Activated naive CD8-positive, alpha-beta T cell treated with anti-CD3 and anti-CD28 coated beads for 36 hours (primary cell): ENCODE measurements at places on chromosomes 3 and 15. TPM values are rescaled to one million over a fixed set of nuclear protein-coding genes. Genes with fewer than 3 reads are reported as not detected.

DNA sequence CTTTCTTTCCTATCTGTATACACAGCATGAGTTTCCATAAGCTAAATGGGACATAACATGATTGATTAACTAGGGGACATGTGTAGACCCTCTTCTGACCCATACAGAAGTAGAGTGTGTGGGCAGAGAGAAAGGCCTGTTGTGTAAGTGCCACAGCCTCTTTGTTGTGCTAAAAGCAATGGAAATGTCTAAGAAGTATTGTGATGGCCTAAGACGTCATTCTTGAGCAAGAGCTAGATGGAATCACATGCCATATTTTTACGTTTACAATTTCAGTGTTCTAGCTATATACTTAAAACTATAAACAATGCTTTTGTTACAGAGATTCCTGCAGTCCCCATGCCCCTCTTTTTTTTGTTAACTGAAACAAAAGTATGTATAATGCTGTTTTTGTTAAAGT lies 61.9 kb downstream of the CD47 start:
- no peak overlapping the region for H3K27ac ChIP-seq
- H3K4me1 ChIP-seq = no peaks in the 10 kb centered on the region
- H3K36me3 ChIP-seq = peaks cover 49% of the 10 kb centered on the region
- no peaks in the 10 kb centered on the region for H3K27me3 ChIP-seq
- DNase-seq = no peak
- H3K4me3 ChIP-seq = no peak overlapping the region

GRCh38 chr15:74827614-74828013 lies 1.2 kb downstream of the CPLX3 start:
- H3K4me1 ChIP-seq = no peaks in the 10 kb centered on the region
- no peak overlapping the region for H3K4me3 ChIP-seq
- peaks cover 36% of the 10 kb centered on the region for H3K27me3 ChIP-seq
- no peak for DNase-seq
- no peak overlapping the region for H3K27ac ChIP-seq
- H3K36me3 ChIP-seq = no peaks in the 10 kb centered on the region

- peaks cover 13% of the 10 kb centered on the region for H3K4me1 ChIP-seq
- peak; percentile 84 for DNase-seq
- H3K27ac ChIP-seq = peak within 1 kb of the TSS; percentile 75
- no peaks in the 10 kb centered on the region for H3K36me3 ChIP-seq
Measured at GRCh38 chr3:3799173-3800079, at the start of gene LRRN1. Gene LRRN1 (plus strand): TSS chr3:3799431. CDS start chr3:3844642, 45,211 bp downstream.

DNA sequence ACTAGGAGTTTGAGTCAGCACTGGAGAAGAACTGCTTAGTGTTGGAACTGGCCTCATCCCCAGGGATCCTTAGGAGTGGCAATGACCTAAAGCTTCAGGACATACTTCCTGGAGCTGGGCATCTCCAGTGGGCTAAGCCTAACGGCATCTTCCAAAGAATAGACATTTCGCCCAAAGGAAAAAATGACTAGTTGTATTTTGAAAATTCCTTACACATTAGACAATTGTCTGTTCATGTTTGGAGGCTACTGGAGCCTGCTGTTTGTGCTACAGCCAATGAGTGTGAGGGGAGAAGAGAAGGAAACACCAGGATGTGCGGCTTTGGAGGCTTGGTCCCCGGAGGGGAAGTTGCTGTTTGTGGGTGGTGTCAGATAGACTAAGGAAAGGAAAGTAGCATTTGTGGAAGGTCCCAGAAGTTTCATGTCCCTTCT lies 77.6 kb downstream of the POLR2M start:
- peaks cover 4% of the 10 kb centered on the region for H3K4me1 ChIP-seq
- peaks cover 10% of the 10 kb centered on the region for H3K27me3 ChIP-seq
- no peak overlapping the region for H3K27ac ChIP-seq
- no peak for DNase-seq

DNA sequence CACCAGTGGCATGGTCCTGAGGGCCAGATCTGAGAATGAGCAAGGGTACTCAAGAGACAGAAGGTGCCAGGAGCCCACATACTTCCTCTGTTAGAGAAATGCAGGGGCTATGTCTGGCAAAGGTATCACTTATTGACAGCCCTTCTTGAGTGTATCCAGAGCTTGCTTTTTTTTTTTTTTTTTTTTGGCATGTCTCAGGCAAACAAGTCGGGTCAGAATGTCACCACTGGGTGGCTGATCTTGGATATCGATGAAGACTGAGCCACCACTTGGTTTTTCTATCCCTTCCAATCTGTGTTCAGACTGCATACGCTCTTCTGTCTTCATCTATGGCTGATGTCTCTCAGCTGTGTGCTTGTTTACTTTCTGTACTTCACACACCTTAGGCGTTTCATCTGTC lies 363.4 kb upstream of the C2CD4B start:
- H3K27ac ChIP-seq = no peak overlapping the region
- no peaks in the 10 kb centered on the region for H3K27me3 ChIP-seq
- no peaks in the 10 kb centered on the region for H3K36me3 ChIP-seq
- no peaks in the 10 kb centered on the region for H3K4me1 ChIP-seq
- no peak overlapping the region for H3K4me3 ChIP-seq

- H3K36me3 ChIP-seq = peaks cover 1% of the 10 kb centered on the region
- H3K27ac ChIP-seq = no peak overlapping the region
- H3K4me3 ChIP-seq = no peak overlapping the region
- DNase-seq = no peak
Measured at GRCh38 chr15:75532413-75533250, 46.5 kb downstream of the PTPN9 start.

Gene NOX5
- total RNA-seq = not detected

Gene KNG1
- total RNA-seq = not detected

DNA sequence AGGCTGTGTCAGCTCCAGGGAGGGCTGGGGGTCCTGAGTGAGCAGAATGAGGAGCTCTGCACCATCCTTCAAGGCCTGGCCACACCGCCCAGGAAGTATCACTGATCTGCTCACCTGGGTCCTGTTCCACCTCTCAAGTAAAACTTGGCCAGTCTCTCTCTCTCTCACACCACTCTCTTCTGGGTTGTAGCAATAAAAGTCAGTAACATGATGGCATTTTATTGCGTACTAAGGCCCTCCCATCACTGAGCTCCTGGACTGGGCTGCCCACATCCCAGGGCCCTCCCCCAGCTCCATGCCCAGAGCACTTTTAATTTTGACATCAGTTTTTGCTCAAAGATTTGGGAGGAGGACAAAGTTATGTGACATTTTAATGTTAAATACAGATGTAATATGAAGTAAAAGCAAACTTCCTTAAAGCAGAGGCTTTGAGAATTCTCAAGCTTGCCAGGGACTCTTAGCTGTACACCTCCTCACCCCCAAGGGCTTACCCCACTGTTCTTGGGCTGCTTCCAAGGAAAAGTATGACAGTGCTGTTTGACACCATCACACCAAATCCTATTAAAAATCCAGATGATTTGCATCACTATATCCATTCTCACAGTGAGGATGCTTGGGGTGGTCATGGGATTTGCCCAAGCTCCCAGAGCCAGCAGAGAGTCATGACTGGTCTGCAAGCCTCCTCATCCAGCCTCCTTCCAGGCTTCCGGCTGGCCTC lies 105.1 kb upstream of the SLCO2A1 start:
- peaks cover 11% of the 10 kb centered on the region for H3K36me3 ChIP-seq
- H3K27me3 ChIP-seq = no peaks in the 10 kb centered on the region
- no peak overlapping the region for H3K27ac ChIP-seq
- no peak for DNase-seq

Gene SI
- not detected for total RNA-seq

GRCh38 chr15:79168922-79169456 lies 78.4 kb upstream of the RASGRF1 start:
- H3K27me3 ChIP-seq = peaks cover 41% of the 10 kb centered on the region
- H3K36me3 ChIP-seq = no peaks in the 10 kb centered on the region
- no peak overlapping the region for H3K4me3 ChIP-seq

- H3K36me3 ChIP-seq = no peaks in the 10 kb centered on the region
- H3K27ac ChIP-seq = no peak overlapping the region
- peak; percentile 13 for DNase-seq
- H3K4me3 ChIP-seq = no peak overlapping the region
Measured at GRCh38 chr3:24773798-24774197, 279.1 kb upstream of the THRB start.

DNA sequence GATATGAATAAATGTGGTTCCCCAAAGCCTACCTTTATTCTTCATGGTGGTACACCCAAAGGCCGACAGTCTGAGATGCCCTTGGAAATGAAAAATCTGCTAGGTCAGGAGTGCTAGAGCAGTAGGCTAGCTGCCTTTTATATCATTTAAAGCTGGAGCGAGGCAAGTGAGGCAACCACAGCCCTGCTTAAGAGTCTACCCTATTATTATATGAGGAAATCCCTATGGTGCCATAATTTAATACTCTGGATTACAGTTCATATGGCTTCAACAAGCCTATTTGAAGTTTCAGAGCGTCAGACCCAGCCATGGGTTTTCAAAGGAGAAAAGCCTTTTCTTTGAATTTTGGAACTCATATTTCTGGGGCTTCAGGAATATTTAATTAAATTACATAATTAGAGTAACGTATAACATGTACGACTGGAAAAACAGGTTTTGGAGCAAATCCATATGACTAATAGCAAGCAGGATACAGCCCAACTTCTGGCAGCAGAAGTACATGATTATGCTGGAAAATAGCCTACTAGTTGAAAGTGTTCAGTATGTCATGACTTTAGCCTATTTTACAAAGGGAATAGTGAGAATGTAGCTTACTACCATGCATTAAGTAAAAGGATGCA lies 18.0 kb upstream of the SLTM start:
- H3K27me3 ChIP-seq = no peaks in the 10 kb centered on the region
- peaks cover 7% of the 10 kb centered on the region for H3K4me1 ChIP-seq
- H3K27ac ChIP-seq = no peak overlapping the region

Gene VPS18
- total RNA-seq = 13.2 TPM

DNA sequence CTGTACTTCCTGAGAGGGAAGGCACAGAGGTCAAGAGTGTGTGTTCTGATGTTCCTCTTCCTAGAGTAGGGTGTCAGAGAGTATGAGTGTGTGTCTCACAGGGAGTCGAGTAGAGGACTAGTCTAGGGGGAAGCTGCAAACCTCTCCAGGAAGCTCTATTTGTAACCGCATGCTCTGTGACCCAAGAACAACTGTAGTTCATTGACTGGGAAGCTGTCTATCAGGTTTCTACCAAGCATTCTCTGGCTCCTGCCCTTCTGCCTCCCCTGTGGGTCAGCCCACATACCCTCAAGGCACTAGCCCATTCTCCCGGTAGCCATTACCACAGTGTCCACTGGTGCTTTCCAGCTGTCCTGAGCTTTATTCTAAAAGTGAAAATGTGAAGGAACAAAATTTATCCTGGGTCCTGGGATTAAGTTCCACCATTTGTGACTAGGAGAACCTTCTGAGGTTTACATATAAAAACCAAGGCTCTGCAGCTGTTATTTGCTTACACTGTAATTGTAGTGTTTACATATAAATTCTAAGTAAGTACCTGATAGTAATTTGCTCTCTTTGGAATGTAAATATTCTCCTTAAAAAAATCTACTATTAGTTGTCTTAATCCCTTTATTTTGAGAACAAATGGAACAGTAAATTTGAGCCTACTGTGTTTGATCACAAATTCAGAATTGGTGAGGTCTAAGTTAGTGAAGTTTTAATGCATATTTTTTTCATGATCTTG lies 40.7 kb downstream of the MYRIP start:
- peaks cover 8% of the 10 kb centered on the region for H3K27me3 ChIP-seq
- H3K4me1 ChIP-seq = no peaks in the 10 kb centered on the region
- no peaks in the 10 kb centered on the region for H3K36me3 ChIP-seq
- no peak for DNase-seq
- no peak overlapping the region for H3K4me3 ChIP-seq
- H3K27ac ChIP-seq = no peak overlapping the region

- H3K36me3 ChIP-seq = no peaks in the 10 kb centered on the region
- peak; percentile 64 for DNase-seq
- no peak overlapping the region for H3K27ac ChIP-seq
- H3K27me3 ChIP-seq = peaks cover 60% of the 10 kb centered on the region
Measured at GRCh38 chr3:134308350-134308891, 57.8 kb upstream of the RYK start.

Gene CHDH
- total RNA-seq = 0.08 TPM

DNA sequence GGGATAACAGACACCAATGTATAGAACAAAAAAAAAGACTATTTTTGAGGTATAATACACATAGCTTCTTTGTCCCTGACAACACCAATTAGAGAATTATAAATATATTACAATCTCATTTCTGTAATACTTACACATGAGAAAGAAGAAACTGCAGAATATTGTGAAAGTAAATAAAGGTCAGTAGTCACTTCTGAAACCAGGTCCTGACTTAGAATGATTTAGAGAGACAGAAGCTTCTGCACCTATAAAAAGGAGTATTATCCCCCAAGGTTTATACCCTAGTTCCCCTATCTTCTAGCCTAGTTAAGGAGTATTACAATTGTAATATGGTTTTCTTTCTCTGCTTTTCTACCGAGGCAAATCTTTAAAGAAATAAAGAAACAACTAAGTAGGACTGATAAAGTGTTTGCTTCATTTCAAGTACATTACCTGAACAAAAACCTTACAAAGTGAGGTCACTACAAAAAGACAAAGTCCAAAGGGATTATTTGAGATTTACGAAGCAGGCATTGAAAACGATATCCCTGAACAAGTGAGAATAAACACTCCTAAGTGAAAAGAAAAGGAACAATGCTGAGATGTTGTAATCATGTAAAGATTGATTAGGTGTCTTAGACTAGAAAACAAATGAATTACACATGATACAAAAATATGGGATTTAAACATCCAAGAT lies 103.0 kb downstream of the GBE1 start:
- H3K27me3 ChIP-seq = no peaks in the 10 kb centered on the region
- H3K36me3 ChIP-seq = peaks cover 3% of the 10 kb centered on the region
- peaks cover 2% of the 10 kb centered on the region for H3K4me1 ChIP-seq
- no peak overlapping the region for H3K27ac ChIP-seq

DNA sequence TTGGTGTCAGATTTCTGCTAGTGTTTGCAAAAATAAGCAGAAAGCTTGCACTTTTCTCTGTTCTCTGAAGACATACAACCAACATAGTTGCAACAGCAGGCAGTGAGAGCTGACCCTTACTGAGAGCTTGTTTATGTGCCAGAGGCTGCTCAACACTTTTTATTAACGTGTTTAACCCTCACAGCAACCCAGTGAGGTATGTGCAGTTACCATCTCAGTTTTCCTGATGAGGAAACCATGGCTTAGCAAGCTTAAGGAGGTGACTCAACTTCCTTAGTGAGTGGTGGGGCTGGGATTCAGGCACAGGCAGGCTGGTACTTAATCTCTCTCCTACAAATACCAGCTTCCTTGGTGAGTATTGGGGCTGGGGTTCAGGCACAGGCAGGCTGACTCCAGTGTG lies 158.1 kb upstream of the CTDSPL start:
- H3K4me1 ChIP-seq = no peaks in the 10 kb centered on the region
- no peak for DNase-seq
- H3K27ac ChIP-seq = no peak overlapping the region
- H3K27me3 ChIP-seq = peaks cover 20% of the 10 kb centered on the region
- no peaks in the 10 kb centered on the region for H3K36me3 ChIP-seq
